Stimulated activated CD8-positive, alpha-beta memory T cell treated with anti-CD3 and anti-CD28 coated beads, Interleukin-15, amount 100 ng/mL, for 4 hours (primary cell): ENCODE measurements at places on chromosomes 12 and 14.

- no peak for DNase-seq
Measured at GRCh38 chr12:19760611-19761010, 321.3 kb downstream of the AEBP2 start.

DNA sequence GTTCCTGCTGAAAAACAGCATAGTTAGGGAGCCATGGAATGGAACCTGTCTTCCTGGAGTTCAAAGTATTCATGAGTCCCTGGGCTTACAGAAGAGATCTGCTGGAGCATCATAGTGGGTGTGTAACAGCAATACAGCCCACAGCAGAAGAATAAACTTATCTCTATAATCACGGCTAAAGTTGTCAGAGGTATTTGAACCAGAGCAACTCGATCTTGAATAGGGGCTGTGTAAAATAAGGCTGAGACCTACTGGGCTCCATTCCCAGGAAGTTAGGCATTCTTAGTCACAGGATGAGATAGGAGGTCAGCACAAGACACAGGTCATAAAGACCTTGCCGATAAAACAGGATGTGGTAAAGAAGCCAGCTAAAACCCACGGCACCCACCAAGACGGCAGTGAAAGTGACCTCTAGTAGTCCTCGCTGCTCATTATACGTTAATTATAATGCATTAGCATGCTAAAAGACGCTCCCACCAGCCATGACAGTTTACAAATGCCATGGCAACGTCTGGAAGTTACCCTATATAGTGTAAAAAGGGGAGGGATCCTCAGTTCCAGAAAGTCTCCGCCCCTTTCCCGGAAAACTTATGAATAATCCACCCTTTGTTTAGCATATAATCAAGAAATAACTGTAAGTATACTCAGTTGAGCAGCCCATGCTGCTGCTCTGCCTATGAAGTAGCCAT is 223.4 kb downstream of the PCNX1 start:
- no peak for DNase-seq

DNA sequence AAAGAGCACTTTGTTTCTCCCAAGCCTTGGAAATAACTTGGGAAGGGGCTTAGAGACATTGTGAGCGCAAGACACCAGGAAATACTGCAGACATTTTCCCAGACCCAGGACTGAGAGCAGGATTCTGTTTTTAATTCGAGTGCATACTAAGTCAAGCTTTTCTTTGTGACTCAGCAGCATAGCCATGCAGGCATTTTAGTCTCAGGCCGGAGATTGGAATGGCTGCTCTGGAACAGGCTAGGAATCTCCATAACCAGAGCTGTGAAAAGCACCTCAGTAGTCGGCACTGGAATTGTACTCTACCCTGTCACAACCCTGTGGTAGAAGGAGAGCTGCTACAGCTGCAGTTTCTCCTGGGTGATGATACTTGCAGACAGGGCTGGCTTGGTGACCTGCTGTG is 28.9 kb upstream of the GARIN6 start:
- DNase-seq: no peak

- no peak for DNase-seq
Measured at GRCh38 chr12:72829838-72830237, 557.7 kb downstream of the TRHDE start.
